ENCODE measurements at places on chromosomes 16 and 17. TPM values are rescaled to one million over a fixed set of nuclear protein-coding genes. Genes with fewer than 3 reads are reported as not detected.

DNA sequence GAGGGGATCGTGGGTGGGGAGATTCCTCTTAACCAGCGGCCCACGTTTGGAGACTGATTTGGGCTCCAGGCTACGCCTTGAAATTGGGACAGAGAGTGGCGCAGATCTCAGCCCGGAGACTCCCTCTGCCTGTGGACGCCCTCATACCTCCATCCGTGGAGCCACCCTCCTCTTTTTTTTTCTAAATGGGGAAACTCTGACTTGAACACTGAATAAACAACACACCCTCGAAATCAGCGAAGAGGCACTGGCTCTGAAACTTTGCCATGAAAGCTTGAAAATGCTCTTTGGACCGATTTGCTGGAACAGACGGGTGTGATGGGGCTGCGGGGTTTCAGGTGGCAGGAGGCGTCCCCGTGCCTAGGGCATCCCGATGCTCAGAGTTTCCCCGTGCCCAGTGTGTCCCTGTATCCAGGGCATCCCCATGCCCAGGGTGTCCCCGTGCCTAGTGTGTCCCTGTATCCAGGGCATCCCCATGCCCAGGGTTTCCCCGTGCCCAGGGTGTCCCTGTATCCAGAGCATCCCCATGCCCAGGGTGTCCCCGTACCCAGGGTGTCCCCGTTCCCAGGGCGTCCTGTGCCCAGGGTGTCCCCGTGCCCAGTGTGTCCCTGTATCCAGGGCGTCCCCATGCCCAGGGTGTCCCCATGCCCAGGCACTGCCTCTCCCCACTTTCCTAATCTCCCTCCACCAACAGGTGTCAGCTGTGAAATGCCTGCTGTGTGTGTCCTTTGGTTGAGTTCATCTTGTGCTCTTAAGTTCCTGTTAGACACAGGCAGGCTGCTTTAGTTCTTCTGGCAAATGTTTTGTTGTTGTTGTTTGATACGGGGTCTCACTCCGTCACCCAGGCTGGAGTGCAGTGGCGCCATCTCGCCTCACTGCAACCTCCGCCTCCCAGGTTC is 187.0 kb downstream of the SEC14L1 start:
- no peak for DNase-seq

- no peak for DNase-seq
Measured at GRCh38 chr16:49338611-49339265, 34.9 kb upstream of the C16orf78 start.

DNA sequence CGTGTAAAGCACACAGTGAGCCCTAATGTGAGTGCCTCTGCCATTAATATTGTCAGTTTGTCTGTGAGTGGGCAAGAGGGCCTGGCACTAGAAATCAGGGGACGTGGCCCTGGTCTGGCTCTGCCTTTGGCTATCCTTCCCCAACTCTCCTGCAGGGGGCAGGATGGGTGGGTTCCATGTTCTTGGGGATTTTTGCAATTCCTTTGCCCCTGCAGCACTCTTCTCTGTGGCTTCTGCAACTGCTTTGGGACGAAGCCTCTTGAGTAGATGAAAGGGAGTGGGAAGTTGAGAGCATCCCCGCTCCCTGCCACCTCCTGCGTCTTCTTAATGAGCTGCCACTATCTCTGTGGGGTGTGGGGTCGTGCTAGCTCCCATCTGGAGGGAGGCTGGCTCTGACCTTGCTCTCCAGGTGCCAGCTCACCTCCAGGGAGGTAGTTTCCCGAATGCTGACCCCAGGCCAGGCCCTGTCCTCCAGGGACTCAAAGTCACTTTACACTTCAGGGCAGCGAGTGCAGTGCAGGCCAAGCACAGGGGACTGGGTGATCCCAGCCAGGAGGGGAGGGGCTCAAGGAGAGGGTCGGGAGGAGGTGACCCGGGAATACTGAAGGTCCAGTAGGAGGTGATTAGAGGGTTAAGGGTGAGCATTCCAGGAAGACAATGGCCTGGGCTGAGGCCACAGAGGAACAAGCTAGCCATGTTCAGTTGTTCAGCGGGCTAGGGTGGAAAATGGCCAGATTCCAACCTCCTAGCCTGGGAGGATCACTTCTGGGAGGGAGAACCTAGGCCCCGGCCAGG is 121.0 kb upstream of the NLRP1 start:
- no peak for DNase-seq

- DNase-seq, result no peak
Measured at GRCh38 chr17:40608061-40608581, 39.5 kb downstream of the SMARCE1 start.

- no peak for DNase-seq
Measured at GRCh38 chr17:55420776-55421178, 858 bp downstream of the MMD start.

- no peak for DNase-seq
Measured at GRCh38 chr17:7466639-7467341, 12.6 kb downstream of the ZBTB4 start.

- DNase-seq, result no peak
Measured at GRCh38 chr17:11495613-11496012, 102.7 kb upstream of the DNAH9 start.

- DNase-seq, result peak; percentile 86
Measured at GRCh38 chr17:65243838-65244625, 106.9 kb downstream of the RGS9 start.

GRCh38 chr17:6498901-6499540 is 54.8 kb downstream of the PIMREG start:
- DNase-seq, result no peak

DNA sequence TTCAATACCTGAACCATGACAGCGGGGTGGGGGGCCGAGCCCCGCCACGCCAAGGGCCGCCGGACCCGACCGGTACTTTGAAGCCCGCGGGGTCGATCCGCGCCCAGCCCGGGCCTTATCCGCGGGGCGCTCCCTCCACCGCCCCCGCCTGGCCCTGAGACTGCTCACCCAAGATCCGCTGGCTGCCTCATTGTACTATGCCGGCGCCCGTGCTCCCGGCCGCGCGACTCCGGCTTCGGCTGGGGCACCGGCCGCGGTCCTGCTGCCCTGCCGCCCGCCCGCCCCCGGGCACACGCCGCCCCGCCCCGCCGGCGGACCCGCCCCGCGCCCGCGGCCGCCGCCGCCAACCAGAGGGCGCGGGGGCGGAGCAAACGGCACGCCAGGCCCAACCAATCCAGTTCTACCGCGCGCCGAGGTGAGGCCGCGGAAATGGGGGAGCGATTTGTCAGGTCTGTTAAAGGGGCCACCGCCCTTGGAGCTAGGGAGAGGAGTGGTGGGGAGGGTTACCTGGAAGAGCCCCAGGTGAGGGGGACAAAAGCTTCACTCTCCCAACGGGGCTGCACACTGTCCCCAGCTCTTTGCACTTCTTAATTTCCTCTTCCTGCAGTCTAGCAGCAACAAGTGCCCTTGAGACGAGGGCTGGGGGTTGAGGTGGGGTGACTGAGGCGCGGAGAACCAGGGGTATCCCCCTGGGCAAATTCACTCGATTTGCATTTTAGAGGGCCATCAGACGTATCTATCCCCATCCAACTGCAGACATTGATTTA is at the start of gene TEX2:
Gene TEX2, minus strand, starts transcription at position 261 of the 767 bp plus-strand sequence. CDS start 49,043 bp downstream, outside the sequence.
- peak; percentile 81 for DNase-seq

- DNase-seq, result no peak
Measured at GRCh38 chr17:79845601-79845949, 6.3 kb upstream of the CBX4 start.

- no peak for DNase-seq
Measured at GRCh38 chr17:48985436-48986245, 11.5 kb upstream of the IGF2BP1 start.

DNA sequence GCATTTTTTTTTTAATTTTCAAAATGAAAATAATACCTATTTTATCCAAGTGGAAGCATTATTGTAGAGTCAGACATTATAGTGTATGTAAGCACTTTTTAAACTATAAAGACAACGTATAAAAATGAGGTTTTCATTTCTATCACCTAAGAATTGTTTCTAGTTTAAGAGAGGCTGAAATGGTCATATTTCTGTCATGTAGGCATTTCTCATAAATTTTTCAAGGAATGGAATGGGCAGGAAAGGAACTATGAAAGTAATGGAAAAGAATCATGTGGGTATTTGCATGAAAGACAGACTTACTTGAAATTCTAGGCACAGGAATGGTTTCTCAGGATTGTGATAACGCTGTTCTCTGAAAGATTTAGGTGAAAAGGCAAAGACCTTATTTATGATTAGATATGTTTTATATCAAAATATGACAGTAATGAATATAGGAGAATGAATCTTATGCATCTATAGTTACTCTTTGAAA is 67.4 kb downstream of the PPM1E start:
- no peak for DNase-seq

- no peak for DNase-seq
Measured at GRCh38 chr16:28610595-28611191, 849 bp upstream of the SULT1A1 start.

DNA sequence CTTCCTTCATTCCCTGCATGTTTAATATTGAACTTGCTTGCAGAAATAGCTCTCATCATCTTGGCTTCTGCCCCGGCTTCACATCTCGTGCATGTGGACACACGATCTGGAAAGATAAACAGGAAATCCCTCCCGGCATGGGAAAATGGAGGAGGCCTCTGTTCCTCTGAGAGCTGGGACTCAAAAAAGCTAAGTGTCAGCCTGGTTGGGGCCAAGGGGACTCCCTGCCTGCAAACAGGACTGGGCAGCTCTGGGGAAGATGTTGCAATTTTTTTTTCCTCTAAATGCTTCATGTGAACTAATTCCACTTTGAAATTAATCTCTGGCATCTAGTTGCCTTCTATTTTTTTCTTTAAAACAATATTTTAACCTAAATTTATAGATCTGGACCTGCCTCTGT is 24.8 kb downstream of the ITPRIPL2 start:
- no peak for DNase-seq

- DNase-seq, result no peak
Measured at GRCh38 chr17:2800367-2800766, 4.1 kb downstream of the RAP1GAP2 start.

DNA sequence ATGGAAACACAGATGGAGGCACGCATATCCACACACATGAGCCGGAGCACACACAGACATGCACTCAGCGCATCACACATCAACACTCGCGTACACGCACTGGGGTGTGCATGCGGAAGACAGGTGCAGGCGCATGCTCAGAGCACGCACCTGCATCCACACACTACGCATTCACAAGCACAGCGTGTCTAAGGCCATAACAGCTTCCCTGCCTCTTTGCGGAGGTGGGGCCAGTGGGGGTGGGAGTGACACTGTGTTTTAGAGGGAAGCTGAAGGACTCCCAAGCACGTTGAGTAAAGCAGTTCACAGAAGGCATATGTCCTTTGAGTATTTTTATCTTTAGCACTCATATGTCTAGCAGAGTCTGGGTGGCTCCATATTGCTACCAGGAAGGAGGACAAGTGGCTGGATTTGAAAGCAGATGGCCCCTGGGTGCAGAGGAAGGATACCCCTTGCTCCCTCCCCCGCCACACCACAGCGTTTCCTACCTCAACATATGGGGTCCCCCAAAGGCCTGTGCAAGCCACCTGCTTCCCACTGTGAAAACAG is 68.6 kb upstream of the TOB1 start:
- DNase-seq, result no peak

GRCh38 chr17:83010206-83011200 is 68.9 kb upstream of the METRNL start:
- no peak for DNase-seq

DNA sequence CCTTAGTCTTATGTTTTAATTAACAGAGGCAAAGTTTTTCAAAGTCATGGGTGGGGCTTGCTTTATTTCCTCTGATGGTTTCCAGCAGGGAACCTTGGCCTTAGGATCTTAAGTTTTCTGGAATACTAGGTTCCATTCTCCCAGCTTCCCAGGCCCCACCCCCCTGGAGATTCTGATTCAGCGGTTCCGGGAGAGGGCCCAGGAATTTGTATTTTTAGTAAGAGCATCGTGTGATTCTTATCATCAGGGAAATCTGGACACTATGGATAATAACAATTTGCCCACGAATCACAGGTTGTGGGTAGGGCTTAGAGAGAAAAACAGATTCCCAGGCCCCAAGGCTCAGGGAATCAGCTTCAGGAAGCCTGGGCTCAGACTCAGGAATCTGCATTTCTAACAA is 263.6 kb downstream of the NTN1 start:
- no peak for DNase-seq

DNA sequence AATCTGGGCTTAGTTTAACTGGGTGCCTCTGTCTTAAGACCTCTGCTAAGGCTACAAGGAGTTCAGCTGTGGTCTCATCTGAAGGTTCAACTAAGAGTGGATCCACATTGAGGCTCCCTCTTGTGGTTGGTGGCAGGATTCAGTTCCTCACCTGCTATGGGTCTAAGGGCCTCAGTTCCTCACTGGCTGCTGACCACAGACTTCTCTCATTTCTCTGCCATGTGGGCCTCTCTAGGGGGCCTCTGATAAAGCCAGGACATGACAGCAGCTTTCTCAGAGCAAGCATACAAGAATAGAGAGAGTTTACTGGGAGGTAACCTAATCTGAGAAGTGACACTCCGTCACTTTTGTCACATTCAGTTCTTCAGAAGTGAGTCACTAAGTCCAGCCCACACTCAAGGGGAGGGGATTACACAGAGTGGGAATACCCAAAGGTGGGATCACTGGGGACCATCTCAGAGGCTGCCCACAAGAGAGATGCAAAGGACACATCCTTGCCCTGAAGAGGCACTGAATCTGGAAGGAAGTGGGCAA is 19.2 kb upstream of the ABAT start:
- no peak for DNase-seq

GRCh38 chr17:27158382-27158781 is 135.5 kb upstream of the WSB1 start:
- DNase-seq, result no peak

- DNase-seq, result no peak
Measured at GRCh38 chr16:14362774-14363371, 267.2 kb downstream of the PARN start.

- no peak for DNase-seq
Measured at GRCh38 chr17:37720989-37721388, 23.9 kb downstream of the HNF1B start.

DNA sequence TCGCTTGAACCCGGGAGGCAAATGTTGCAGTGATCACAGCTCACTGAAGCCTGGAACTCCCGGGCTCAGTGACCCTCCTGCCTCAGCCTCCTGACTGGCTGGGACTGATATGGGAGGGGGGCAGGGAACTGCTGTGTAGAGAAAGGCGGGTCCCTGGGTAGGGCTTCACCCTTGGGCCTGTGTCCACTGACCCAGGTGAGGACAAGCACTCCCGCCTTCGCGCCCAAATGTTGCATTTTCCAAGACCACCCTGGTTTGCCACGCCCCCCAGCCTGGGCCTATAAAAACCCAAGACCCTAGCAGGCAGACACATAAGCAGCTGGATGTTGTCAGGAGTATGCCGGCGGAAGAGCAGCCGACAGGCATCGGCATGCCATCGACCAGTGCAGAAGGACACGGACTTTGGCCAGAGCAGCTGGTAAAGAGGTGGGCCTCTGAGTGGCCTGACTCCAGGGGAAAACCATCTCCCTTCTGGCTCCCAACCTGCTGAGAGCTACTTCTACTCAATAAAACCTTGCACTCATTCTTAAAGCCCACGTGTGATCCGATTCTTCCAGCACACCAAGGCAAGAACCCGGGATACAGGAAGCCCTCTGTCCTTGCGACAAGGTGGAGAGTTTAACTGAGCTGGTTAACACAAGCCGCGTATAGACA is 19.1 kb downstream of the SMYD4 start:
- no peak for DNase-seq

RRN3 gene
- total RNA-seq, result 57.7 TPM

CCDC200 gene
- not detected for total RNA-seq

HBA1 gene
- 4.9 TPM for total RNA-seq

FAM222B gene
- 22.7 TPM for total RNA-seq

SAMD14 gene
- total RNA-seq, result 1.5 TPM

NPIPB2 gene
- total RNA-seq, result 10.7 TPM

KRTAP4-9 gene
- total RNA-seq, result not detected

ZNF624 gene
- total RNA-seq, result 2.9 TPM

C16orf54 gene
- total RNA-seq, result 0.15 TPM

GLOD4 gene
- total RNA-seq, result 80.7 TPM

Measured in HCT116 (cell line).